Uterine smooth muscle cell (primary cell): ENCODE measurements at places on chromosomes 3 and 15. TPM values are rescaled to one million over a fixed set of nuclear protein-coding genes. Genes with fewer than 3 reads are reported as not detected.

Gene WNT5A
- 4.4 and 8.9 TPM in 2 replicates for total RNA-seq

Gene IP6K2
- total RNA-seq, result 38.3 and 40.7 TPM in 2 replicates

Gene NOX5
- total RNA-seq, result 0.22 and 0.25 TPM in 2 replicates

Gene GNAT1
- total RNA-seq, result not detected in 2 replicates
